ENCODE measurements at places on chromosomes 2 and 18.

DNA sequence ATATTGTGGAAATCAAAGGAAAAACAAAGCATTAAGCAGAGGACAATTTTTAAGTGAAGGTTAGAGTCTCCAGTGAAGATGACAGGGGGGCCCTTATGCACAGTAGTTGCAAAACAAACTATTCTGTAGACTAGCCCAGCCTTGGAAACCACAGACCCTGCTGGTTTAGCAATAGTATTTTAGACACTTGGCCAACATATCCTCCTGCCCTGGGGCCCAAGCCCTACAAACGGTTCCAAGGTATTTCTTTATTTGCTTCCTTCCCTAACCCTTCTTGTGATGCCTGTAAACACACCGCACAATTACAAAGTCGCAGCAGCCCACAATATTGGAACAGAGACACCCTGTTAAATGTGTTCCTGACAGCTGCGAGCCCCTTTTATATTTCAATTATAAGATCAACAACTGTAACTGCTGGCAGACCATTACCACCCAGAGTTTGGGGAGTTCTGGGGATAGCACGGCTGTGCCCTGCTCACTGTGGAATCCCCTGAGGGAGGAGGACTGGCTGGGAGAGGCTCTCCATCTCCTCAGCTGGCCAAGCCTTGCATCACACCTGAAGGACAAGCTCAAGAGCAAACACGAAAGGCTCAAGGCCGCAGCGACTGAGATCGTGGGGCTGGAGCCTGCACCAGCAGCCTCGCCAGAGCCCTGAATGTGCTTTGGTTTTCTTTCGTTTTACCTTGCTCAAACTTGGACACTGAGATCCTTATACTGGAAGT lies 282.2 kb upstream of the ATP5MC3 start:
- no peak for DNase-seq

GRCh38 chr2:107069890-107070289 lies 183.9 kb upstream of the ST6GAL2 start:
- DNase-seq = no peak

DNA sequence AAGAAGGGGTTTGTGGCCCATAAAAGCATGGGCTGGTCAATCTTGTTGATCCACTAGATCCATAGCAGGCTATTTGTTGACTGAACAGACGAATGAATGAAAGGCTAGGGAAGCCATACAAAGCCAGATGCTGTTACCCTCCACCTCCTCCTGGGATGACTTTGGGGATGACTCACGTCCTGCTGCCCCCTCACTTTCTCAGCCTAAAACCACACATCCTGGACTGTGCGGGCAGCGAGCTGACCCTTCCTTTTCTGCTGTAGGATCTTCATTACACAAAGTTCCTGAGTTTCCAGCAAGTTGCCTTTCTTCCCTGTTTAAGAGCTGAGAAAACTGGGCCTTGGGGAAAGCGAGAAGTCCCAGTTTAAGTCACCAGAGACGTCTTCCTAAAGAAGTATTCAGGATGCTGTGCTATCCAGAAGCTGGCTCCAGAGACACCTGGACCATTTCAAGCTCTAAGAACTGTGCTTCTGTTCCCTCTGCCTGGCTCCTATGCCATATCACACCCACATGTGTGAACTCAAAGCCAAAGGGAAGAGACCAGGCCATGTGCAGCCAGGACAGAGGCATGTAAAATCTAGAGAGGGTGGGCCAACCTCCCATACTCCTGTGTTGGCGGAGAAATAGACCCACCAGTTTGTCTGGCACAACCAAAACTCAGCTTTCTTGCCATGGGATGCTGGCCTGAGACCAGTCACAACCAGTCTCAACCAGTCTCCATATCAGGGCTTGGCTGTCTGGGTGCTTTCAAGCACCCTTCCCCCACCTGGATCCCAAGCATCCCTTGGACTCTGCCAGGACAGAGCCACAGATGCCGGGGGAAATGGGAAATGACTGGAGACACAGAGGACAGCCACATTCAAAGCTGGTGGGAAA lies 4.7 kb upstream of the SLC20A1 start:
- no peak for DNase-seq

- no peak for DNase-seq
Observed at GRCh38 chr18:76741346-76741745, 81.0 kb upstream of the ZNF236 start.

- no peak for DNase-seq
Observed at GRCh38 chr2:105541189-105542050, 142.6 kb upstream of the FHL2 start.

- DNase-seq = no peak
Observed at GRCh38 chr18:55163550-55163949, 204.3 kb upstream of the CCDC68 start.

DNA sequence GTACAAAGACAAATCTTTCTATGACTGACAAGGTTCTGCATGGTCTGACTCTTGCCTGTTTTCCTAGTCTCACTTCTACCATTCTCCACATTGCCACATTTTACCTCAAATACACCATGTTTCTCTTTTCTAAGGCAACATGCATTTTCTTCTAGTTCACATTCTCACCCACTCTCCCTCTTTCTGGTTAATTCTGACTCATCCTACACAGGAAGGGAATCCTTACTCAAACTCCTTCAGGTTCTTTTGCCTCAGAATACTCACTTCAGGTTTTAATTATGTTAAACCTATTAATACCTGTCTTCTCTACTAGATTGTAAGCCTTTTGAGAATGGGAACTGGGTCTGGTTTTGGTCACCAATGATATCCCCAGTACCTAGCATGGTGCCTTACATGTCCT lies 47.2 kb downstream of the MAP2 start:
- no peak for DNase-seq

DNA sequence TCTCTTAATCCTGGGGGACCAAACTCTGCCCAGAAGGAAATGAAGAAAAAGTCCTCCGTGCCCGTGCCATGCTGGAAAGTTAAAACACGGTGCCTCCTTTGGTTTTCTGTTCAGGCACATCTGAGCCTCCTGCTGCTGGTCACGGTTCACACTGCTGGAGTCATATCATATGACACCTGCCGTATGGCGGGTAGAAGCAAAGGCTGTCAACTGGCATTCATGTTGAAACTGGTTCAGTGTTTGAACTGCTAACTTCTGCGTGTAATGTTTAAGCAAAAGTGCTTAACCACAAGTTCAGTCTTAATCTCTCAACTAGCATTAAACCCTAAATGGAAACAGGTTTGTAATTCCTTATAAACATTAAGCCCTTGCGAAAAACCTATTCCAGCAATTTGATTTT lies 3.1 kb downstream of the STK39 start:
- peak; percentile 76 for DNase-seq

DNA sequence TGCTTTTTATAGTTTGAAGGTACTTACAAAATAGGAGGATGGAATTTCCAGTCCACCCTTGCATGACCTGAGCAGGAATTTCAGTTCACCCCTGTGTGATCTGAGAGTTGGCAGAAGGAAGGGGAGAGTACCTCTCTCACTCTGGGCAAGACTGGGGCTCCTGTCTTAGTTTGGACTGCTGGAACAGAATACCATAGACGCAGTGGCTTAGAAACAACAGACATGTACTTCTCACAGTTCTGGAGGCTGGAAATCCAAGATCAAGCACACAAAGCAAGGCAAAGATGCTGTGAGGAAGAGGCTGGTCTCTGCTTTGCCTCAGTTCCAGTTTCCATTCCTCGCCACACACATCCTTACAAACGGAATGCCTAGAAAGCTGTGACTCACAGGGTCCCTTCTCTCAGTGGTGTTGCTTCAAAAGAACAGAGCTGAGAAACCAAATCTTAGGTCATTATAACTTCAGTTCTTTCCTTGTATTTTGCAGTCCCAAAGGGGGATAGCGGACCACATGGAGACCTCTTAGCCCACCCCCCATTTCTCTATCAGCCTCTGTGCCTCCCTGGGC lies 108.8 kb upstream of the HAAO start:
- no peak for DNase-seq

All from activated CD4-positive, alpha-beta T cell treated with anti-CD3 and anti-CD28 coated beads for 48 hours (primary cell).